Posterior vena cava (tissue), 2 donors: ENCODE measurements at places on chromosomes 3 and 15. TPM values are rescaled to one million over a fixed set of nuclear protein-coding genes. Genes with fewer than 3 reads are reported as not detected.

DNA sequence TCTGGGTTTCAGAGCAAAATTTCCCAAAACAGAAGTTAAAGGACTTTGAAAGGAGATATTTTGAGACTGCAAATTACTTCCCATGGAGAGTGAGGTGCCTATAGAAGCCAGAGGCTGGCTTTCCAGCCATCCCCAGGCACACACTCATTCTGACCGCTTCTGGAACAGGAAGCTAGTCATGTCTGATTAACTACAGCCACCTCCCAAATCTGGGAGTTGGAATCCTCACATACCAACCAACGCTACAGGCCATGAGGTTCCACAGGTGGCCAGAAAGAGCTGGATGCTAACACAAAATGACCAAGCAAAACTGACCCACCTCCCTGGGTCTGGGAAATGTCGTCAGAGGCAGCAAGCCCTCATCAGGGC is 87.2 kb downstream of the SNRK start:
- no peak for DNase-seq

DNA sequence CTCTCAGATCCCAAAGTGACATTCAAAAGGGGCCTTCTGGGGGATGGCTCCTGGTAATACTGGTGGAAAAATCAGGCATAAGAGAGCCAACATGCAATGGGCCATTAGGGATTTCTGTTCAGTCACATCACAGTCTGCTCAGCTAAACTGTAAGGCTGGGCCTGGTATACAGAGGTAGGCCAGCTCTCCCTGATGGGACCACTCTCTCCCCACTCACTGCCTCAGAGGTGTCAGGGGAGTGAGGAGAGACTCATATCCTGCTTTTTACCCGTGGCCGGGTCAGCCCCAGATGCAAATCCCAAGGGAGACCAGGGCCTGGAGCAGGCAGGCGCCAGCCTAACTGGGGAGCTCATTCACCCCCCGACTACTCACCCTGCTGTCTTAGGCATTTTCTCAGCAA is 48.1 kb upstream of the TPM1 start:
- DNase-seq = no peak

DNA sequence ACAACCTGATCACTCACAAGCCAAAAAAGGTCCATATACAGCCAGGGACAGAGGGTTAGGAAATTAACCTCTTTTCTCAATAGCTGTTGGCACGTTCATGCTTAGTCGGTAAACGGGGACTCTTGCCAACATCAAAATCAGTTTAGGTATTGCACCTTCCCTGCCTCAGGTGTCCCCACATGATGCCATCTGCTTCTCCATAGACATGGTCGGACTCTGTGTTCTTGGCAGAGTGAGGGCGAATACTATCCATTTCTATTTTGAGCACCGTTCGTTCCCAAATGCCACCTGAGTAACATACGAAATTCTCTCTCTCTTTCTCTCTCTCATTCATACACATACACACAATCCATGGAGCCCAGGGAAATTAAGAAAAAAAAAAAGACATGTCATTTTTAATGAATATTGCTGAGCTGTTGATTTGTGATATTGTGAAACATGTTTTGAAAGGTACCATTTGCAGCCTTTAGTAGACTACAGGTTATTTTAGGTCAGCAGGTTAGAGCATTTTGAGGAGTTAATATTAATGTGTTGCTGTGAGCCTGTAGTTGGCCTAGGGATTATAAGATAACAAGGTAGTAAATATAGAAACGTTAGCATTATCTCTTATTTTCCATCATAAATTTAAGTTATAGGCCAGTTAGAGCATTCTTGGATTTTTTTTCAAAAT is 78.5 kb downstream of the GHSR start:
- no peak for DNase-seq

GRCh38 chr3:182514236-182514964 is 278.9 kb upstream of the ATP11B start:
- DNase-seq = no peak

DNA sequence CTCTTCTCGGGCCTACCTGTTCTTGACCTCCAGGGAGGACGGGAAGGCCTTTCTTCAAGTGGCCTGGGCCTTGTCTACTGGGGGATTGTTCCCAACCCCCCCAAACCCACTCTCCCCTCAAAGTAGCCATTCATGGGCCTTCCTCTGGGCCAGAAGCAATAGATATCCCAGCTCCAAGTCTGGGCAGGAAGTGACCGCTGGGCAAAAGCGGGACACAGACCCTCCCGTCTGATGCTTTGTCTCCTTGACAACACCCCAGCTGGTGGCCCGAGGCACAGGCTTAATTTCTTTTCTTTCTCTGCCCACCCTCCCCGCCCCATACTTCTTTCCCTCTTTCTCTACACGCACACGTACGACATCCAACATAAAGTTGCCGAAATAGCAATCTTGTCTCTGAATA is 41.4 kb upstream of the FEZF2 start:
- DNase-seq = no peak

DNA sequence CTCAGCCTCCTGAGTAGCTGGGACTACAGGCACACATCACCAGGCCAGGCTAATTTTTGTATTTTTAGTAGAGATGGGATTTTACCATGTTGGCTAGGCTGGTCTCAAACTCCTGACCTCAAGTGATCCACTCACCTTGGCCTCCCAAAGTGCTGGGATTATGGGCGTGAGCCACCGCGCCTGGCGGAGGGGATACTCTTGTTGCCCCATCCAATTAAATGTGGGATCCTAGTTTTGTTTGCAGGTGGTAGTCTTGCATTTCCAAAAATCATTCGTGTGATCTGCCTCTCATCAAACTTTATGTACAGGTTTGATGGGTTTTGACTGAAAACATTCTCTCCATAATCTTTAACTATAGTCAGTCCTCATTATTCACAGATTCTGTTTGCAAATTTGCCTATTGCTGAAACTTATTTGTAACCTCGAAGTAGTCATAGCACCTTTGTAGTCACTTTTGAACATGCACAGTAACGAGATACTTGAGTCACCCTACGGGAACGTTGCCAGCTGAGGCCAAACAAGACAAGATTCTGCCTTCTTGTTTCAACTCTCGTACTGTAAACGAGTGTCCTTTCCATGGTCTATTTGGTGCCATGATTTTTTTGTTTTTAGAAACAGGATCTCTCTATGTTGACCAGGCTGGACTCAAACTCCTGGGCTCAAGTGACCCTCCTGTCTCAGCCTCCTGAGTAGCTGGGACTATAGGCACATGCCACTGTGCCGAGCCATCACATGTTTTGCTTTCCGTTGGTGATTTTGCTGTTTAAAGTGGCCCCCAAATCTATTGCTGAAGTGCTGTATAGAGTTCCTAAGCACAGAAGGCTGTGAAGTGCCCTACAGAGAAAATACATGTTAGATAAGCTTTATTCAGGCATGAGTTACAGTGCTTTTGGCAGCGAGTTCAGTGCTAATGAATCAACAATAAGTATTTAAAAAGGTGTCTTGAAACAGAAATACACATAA is 8.1 kb upstream of the MAPK6 start:
- DNase-seq = no peak

- DNase-seq = no peak
Observed at GRCh38 chr3:186638259-186638658, 1.9 kb upstream of the FETUB start.

DNA sequence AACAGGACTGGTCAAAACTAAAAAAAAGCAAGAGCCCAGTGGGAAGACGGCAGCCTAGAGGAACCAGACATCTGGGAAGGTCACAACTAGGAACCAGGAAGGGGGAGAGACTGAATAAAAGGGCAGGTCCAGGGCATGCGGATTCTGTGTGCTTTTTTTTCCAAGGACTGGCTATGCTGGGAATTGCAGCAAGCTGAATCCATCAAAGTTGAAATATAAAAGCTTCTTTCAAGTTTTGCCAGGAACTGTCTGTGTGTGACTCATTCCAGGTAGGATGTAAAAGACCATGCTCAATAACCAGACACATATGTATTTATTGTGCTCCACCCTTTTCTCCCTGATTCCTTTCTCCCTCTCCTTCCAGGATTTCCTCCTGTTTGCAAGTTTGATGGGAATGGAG is 47.9 kb upstream of the CCDC80 start:
- DNase-seq = no peak

DNA sequence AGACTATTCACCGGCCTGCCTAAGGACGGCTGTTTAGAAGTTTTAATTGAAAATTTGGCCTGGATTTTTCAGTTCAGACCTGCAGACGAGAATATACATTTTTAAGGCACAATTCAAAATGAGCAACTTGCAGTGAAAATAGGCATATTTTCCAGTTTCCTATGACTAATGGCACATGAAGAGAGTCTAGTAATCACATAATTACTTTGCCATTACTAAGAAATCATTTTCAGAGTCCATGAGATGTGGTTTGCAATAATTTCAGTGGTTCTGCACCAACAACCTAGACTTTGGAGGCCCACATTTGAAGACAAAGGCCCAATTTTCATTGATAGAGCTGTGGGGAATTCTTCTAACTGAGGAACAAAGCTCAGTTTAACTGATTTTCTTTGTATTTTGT is 205.3 kb downstream of the SOX2 start:
- DNase-seq = no peak

DNA sequence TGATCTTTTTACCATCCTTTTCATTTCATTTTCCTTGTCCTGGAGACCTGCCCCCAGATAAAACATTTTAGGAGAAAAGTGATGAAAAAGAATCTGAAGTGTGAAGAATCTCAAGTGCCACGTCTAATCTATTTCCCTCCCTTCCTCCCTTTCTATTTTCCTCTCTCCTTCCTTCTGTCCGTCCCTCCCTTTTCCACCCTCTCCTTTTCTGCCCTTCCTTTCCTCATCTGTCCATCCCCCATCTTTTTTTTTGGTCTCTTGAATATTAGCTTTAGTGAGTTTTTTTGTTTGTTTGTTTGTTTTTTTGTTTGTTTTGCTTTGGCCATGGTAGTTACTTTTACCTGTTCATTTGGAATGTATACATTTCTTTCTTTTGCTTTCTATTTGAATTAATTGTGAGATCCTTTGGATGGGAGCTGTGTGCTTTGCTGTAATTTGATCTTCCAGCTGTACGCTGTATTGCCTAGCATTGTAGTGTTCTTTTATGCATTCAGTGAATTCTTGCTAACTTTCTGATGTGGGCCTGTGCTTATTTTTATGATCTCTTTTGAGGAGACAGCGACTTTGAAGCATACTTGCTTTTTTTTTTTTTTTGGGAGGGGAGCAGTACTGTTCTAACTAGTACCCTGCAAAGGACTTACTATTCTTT is 19.2 kb downstream of the CDIN1 start:
- no peak for DNase-seq

- no peak for DNase-seq
Observed at GRCh38 chr3:41394896-41395295, 195.6 kb downstream of the CTNNB1 start.

- no peak for DNase-seq
Observed at GRCh38 chr3:21750080-21750696, 822 bp downstream of the ZNF385D start.

GRCh38 chr3:118977118-118977517 is 57.5 kb downstream of the IGSF11 start:
- DNase-seq = no peak

DNA sequence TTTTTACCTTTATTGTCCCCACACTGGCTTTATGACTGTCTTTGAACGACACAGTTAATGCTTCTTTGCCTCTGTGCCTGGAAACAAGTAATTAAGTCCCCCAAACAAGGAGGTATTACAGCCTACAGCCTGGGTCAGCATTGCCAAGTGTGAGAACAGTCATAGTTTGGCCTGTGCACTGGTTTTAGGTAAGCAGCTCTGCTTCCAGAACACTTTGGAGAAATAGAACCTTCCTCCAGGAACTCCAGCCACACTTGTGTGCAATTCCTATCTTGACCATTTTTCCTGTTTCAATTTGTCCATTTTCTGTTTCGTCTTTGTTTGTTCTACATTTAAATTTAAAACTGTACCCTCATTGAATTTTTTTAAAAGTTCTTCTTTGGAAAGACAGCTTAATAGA is 568.2 kb downstream of the TUSC7 start:
- DNase-seq = no peak

GRCh38 chr15:72671525-72671924 is 14.5 kb downstream of the HIGD2B start:
- DNase-seq = no peak

DNA sequence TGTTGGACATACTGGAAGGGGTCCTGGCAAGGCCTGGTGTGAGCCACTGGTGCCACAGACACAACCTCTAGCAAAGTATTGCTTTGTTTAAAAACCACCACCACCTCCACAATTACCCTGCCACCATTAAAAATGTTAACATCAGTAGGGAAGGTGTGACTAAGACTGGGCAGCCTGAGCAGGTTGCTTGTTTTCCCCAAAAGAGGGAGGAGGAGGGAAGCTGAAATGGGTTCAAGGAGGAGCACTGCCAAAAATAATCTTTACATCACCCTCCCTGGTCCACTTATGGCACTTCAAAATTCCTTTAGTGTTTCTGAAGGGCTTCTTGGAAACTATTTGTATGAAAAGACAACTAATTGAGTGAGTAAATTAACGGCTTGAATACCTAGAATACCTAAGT is 99.8 kb upstream of the FGF7 start:
- DNase-seq = no peak

DNA sequence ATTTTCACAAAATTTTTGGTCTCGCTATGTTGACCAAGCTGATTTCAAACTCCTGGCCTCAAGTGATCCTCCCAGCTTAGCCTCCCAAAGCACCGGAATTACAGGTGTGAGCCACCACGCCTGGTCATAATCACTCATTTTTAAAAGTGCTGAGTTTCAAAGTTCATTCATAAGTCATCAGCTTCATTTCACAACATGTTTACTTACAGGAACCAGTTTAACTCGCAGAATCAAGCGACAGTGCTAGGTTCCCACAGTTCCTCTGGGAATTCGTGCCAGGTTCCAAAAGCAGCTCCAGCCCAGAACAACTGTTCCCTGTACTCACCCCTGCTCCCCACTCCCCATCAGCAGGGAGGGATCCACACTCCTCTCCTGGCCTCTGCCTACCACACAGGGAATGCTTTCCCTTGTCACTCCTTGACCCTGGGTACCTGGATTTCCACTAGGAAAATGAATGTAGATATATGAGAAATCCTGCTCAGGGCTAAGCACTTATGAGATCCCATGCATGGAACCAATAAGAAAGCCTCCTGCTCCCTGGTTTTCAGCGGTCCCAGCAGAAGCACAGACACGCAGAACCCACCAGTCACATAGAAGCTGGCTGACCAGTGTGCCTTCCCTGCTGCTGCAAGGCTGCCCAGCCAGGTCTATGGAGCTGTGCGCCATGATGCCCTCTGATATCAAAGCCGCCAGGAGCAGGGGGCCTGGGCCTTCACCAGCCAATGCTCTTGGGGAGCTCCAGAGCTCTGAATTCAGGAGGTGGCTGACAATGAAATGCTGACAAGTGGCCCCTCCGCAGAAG is 72.3 kb downstream of the ITGB5 start:
- no peak for DNase-seq

GRCh38 chr3:158127250-158128219 is 17.6 kb downstream of the RSRC1 start:
- DNase-seq = no peak

GRCh38 chr3:141644931-141645330 is 93.2 kb upstream of the RNF7 start:
- DNase-seq = peak; percentile 96

SNX33 gene
- 23.8 TPM for total RNA-seq

GP5 gene
- 0.05 TPM for total RNA-seq
